Fibroblast of lung (primary cell): ENCODE measurements at places on chromosomes 11 and 22.

- DNase-seq: no peak
These were observed 1275.9 kb downstream of the BRD1 start for GRCh38 chr22:48551716-48552268.

GRCh38 chr11:76237914-76238313 is 31.6 kb upstream of the WNT11 start:
- peak; percentile 15 for DNase-seq

- no peak for DNase-seq
These were observed 106.0 kb upstream of the LMO1 start for GRCh38 chr11:8369592-8370205.

- DNase-seq: no peak
These were observed 709 bp upstream of the ST3GAL4 start for GRCh38 chr11:126354631-126355323.

- no peak for DNase-seq
These were observed 592 bp downstream of the RHOD start for GRCh38 chr11:67057205-67057672.

GRCh38 chr11:19817870-19818269 is 105.2 kb downstream of the NAV2 start:
- no peak for DNase-seq

DNA sequence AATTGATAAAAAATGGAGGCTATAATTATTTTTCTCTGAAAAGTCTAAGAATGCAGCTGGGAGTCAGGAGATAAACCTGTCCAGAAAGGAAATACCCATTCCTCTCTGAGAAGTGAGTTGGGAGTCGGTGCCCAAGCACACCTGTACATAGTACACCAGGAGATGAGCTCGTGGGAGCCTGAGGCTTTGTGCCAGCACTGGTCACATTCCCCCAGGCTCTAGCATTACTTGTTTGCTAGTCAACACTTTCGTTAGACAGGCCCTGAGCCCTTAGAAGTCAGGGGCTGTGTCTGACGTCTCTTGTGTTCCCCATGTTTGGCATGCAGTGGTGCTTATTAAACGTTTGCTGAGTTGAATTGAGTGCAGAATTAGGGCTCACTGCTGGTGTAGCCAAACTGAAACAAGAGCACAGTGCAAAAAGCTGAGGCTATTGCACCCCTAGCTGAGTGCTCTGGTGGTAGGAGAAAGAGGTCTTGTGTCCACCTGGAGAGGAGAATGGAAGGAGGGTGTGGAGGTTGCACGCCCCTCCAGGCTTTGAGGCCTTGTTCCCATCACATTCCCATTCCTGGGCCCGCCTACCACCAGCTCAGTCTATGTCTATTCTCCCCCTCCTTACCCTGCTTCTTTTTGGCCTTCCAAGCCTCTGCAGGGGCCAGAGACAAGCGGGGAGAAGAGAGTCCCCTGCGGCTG is 6.8 kb downstream of the ROBO4 start:
- DNase-seq: no peak

DNA sequence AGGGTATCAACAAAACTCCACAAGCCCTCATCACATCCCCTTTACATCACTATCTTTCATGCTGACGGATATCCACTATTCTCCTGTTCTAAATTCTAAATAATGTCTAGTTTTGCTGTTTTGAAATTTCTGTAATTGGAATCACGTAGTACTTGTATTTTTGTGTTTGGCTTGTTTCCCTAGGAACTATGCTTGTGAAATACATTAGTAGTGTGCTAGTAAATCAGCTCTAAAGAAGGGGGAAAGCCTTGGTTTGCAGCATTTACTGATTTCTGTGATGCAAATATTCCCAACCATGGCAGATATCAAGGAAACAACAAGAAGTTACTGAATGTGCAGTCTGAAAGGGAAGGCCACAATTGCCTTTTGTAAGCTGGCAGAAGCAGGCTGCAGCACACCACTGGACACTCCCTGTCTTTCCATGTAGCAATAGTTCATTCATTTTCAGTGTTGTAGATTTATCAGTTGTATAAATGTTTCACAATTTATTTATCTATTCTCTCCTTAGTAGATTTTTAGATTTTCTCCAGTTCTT is 4.7 kb upstream of the FOLH1 start:
- no peak for DNase-seq

GRCh38 chr11:46615756-46616155 is 1.3 kb downstream of the HARBI1 start:
- DNase-seq: no peak

GRCh38 chr22:43995057-43995685 is 28.9 kb upstream of the PARVB start:
- DNase-seq: no peak

GRCh38 chr11:88886796-88887195 is 179.0 kb downstream of the GRM5 start:
- no peak for DNase-seq

DNA sequence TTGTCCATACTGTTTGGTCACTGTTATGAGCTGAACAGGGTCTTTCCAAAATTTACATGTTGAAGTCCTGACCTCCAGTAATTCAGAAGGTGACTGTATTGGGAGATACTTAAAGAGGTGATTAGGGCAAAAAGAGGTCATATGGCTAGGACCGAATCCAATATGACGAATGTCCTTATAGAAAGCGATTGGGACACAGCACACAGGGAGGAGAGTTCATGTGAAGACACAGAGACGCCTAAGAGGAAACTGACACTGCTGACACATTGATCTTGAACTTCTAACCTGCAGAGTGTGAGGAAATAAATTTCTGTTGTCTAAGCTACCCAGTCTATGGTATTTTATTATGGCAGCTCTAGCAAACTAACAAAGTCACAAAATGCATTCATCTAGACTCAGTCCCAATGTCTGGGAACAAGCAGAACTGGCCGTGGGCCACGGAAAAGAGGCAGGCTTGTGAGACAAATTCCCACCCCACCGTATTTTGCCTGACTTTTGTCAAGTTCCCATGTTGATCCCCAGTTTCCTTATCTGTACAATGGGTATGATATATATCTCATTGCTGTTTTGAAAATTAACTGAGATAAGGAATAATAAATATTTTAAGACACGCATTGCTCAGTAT is 295.0 kb downstream of the NTM start:
- no peak for DNase-seq

- DNase-seq: no peak
These were observed 103.9 kb downstream of the TENM4 start for GRCh38 chr11:79336797-79337517.

- DNase-seq: no peak
These were observed 32.7 kb upstream of the HTR3A start for GRCh38 chr11:113942256-113942655.

DNA sequence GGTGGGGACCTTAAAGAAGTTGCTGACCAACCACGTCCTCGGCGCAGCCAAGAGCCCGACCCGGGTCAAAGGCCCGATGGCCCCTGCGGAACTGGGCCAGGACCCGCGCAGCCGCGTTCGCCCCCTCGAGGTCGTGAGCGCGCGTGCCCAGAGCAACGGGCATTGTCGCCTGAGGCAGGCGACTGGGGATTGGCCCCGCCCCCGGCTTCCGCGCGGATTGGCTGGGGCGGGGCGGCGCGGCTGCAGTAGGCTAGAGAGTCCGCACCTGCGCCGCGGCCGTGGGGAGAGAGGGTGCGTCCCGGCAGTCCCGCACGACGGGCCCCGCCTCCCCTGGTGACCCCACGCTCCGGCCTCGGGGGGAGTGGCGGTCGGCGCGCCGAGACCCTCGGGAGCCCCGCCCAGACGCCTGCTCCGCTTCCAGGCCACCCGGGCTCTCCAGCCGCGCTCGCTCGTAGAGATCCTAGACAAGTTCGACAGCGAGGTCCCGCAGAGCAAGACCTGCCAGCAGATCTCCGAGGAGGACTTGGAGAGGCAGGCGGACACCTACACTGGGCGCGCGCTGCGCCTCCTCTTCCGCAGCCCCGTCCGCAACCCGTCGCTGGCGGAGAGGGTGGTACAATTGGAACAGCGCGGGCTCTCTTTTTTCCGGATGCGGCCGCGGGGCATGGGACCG is 8.3 kb upstream of the PPIL2 start:
- DNase-seq: peak; percentile 36

DNA sequence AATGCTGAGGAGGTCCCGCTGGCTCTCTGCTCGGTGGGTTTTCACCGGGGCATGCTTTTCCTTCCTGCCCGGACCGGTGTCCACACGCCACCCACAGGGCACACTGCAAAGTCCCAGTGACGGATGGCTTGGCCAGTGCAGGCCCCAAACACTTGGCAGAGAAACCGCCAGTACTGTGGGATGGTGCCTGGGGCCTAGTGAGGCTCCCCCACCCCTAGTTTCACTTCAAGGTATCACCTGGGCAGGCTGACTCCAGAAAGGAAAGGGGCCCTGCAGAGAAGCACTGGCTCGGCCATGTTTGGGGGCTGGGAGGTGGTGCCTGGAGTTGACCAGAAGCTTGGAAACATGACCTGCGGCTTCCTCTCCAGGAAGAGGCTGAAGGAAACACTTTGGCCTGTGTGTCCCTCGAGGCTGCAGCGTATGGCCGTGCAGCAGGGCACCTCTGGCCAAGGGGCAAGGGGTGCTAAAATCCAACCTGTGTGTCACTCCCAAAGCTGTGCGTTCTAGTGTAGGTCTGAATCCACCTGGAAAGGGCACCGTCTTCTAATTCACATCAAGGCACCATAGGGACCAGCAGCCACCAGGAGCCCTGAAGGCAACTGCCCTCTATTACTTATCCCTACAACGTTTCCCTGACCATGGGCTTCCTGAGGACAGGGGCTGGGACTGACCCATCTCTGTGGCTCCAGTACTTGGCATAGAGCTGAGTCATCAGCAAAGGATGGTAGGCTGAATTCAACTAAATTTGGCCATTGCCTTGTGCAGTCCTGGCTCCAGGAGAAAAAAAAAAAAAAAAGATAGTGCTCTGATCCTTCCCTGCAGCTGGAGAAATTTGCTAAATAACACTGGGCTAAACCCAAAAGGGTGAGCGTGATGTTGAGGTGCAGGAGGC is 22.6 kb downstream of the TPBGL start:
- DNase-seq: peak; percentile 22

DNA sequence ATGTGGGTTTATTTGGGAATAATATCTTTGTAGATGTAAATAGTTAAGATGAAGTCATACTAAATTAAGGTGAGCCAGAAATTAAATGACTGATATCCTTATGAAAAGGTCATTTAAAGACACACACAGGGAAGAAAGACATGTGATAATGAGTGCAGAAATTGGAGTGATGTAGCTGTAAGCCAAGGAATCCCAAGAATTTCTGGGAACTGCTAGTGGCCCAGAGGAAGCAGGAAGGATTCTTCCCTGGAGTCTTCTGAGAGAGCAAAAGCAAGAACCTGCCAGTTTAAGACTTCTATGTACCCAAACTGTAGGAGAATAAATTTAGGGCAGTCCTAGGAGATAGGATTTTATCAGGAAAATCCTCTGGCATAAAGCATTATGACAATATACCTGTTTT is 66.9 kb downstream of the LRRC4C start:
- DNase-seq: no peak

DNA sequence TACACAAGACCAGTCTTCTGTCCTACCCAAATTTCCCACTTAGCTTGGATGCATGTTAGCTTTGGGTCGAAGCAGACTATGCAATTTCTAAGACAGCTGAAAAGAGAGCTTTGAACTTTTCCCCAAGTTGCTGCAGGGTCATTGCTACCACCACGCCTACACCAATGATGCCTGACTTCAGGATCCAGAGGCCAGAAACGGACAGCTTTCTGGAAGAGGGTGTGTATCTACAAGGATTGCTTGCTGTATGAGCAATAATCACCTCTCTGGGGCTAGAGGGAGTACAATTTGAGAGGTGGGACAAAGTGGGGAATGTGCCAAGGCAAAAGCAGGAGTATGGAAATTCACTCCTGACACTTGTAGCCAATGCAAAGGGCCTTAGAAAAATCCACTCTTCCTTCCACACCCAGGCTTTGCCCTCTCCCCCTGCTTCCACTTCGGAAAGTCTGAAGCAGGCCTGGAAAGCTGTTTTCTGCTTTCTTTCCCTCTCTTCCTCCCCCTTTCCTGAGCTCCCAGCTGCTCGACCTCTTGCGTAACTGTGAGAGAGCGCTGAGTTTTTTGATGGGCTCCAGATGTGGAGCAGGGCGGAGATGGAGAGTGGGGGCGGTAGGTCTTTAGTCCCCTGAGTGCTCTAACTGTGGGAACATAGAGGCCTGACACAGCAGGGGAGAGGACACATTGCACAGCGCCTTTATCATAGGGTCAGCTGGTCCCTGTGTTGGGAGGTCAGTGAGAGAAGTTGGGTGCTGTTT is 2.1 kb upstream of the PHLDB1 start:
- DNase-seq: peak; percentile 75

DNA sequence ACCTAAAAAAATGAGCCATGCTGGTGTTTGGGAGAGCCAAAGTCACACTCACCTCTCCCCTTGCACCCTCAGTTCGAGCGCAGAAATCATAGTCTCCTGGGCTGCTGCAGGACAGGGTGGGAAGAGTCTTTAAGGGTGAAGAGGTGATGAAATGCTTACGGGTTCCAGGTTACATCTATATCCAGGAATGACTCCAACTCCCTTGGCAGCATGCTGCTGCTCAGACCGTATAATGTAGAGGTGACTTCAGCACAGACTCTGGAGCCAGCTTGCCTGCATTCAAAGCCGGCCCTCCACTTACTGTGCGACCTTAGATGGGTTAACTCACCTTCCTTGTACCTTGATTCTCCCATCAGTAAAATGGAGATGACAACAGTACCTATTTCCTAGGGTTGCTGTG is 17.3 kb upstream of the PKNOX2 start:
- no peak for DNase-seq

DNA sequence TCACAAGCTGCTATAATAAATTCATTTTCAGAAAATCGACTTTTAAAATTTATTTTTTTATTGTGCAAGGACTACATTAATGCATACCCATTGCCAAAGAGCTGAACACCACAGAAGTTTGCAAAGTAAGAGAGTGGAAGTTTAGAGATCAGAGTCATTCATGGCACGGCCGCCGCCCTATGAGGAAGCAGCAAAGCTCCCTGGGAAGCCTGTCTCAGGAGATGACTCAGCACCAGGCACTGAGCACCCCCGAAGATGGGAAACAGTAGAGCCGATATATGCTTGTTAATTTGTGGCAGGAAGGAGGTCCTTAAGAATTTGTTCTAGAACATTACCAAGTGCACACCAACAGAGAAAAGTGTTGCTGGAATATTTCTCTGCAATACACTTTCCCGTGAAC is 693.7 kb downstream of the OPCML start:
- DNase-seq: peak; percentile 84

- no peak for DNase-seq
These were observed 252.6 kb downstream of the BRD1 start for GRCh38 chr22:49574881-49575702.

GRCh38 chr22:46054091-46055073 is 77.4 kb upstream of the WNT7B start:
- peak; percentile 85 for DNase-seq

DNA sequence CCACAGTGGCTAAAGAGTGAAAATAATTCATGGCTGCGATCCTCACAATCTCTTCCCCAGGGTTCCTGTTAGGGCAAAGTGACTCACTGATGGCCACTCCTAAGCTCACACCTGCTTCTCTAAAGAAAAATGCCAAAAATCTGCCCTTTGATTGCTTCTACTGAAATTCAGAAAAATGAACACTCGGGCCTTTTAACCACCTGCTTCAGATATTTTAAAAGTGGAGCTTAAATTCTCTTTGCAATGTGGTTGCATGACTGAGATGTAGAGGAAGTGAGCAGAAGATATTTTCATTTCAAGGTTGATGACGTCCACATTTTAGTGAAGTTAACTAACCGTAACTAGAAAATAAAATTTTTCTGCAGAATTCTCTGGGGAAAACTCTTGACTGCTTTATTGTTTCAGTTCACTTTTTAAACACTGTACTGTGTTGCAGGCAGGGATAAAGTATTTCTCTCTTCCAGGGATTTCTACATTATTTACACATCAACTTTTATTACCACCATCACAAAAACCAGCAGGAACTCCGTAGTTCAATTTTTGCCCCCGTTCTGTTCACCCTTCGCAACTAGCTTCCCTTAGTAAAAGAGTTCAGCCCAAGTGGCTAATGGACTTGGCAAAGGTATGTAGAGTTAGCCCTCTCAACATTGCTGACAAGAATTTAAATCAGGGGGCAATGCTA is 8.5 kb downstream of the RAB30 start:
- DNase-seq: no peak
